Left renal pelvis (tissue), 4 donors: ENCODE measurements at places on chromosomes 5 and 9. TPM values are rescaled to one million over a fixed set of nuclear protein-coding genes. Genes with fewer than 3 reads are reported as not detected.

DNA sequence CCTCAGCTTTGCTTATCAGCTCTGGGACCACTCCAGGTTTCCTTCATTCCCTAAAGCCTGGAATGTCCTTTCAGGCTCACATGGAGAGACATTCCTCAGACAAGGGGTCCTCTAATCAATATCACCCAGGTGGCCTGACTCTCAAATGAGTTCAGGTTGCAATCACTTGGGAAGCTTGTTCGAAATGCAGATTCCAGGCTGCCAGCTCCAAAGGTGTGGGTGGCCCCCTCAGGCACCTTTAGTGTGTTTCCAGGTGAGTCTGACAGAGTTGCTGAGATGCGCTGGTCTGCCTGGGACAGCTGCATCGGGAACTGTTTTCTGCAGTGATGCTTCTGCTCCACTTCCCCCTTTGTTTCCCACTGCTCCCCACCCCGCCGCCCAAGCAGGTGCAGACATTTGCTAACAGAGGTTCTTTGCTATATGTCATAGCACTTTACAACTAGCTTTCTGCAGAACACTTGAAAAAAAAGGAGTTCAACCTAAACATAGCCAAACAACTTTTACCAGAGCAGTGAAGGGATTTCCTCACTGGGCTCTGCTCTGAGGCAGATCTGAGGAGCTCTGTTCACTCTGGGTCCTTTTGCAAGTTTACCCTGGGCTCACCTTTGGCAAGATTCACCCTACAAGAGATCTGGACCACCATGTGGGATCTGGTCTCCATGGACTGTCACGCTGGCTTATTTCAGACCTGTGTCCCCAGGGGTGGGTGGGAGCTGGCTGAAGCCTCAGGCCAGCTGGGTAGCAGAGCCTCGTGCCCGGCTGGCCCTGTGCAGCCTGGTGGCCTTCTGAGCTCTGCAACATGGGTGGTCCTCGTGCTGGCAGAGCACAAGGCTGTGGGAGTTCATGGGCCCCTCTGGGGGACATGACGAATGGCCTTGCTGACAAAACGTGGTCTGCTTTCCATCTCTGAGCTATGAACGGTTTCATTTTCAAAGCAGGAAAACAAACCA lies 539.6 kb downstream of the CCDC171 start:
- DNase-seq = no peak

DNA sequence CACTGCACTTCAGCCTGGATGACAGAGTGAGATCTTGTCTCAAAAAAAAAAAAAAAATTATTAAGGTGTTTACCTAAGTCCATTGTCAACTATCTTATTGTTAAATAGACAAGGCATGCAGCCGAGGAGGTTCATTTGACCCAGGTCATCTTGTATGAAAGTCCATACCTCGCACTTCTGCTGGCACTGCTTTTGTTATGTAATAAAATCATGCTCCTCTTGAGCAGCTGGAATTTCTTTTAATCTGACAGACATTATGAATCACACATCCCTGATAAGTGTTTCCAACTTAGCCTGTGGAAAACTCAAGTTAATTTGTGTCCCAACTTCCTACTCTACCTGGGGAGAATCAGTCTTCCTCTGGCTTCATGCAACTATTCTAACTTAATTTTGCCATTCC lies 315.6 kb upstream of the KLF4 start:
- DNase-seq = no peak

CDH10 gene
- polyA plus RNA-seq = 2.8 TPM

F2RL2 gene
- polyA plus RNA-seq = 0.49 TPM

GRCh38 chr5:139880416-139881142 lies 85.0 kb downstream of the PSD2 start:
- DNase-seq = no peak

ABLIM3 gene
- polyA plus RNA-seq = 7.6 TPM

- DNase-seq = no peak
Observed at GRCh38 chr5:103475629-103476240, 86.9 kb downstream of the NUDT12 start.

DNA sequence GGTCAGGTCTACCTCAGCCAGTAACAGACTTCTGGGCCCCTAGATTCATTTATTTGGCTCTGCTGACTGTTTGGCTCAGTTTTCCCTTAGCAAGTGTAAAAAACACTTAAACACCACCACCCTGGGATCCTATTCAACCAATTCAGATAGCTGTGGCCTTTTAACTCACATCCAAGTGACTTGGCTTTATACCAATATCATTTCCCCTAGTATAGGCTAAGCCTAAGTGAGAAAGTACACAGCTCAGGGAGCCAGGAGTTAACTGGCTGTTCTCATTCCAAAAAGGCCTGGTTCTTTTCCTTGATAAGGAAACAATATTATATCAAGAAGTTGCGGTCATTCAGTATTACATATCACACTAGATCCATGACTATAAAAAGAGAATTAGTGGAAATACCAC lies 163.5 kb downstream of the ARL15 start:
- no peak for DNase-seq

ANGPTL2 gene
- 12.4 TPM for polyA plus RNA-seq

DNA sequence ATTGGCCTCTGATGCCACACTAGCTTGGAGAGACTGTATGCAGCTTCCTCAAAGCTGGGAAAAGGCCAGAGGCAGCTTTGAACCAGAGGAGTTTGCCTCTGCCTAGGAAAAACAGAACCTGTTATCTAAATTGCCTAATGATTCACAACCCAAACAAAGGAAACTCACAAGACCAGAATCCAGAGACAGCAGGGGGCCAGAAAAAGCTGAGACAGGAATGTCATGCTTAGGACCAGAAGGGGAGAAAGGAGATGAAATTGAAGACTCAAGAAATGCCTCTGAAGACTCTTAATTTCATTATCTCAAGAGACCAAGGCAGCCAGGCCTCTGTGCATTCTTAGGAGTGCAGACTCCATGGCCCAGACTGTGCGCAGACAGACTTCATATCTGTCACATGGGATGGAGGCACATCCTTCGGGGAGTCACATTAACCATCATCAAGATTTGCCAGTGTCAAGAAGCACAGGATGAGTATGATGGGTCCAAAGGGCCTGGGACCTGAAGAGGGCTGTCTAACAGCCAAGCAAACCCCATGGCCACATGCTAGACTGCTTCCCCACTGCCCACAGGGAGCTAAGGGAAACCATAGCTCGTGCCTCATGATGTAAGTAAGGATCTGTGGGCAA lies 57.3 kb downstream of the ARSB start:
- no peak for DNase-seq

DNA sequence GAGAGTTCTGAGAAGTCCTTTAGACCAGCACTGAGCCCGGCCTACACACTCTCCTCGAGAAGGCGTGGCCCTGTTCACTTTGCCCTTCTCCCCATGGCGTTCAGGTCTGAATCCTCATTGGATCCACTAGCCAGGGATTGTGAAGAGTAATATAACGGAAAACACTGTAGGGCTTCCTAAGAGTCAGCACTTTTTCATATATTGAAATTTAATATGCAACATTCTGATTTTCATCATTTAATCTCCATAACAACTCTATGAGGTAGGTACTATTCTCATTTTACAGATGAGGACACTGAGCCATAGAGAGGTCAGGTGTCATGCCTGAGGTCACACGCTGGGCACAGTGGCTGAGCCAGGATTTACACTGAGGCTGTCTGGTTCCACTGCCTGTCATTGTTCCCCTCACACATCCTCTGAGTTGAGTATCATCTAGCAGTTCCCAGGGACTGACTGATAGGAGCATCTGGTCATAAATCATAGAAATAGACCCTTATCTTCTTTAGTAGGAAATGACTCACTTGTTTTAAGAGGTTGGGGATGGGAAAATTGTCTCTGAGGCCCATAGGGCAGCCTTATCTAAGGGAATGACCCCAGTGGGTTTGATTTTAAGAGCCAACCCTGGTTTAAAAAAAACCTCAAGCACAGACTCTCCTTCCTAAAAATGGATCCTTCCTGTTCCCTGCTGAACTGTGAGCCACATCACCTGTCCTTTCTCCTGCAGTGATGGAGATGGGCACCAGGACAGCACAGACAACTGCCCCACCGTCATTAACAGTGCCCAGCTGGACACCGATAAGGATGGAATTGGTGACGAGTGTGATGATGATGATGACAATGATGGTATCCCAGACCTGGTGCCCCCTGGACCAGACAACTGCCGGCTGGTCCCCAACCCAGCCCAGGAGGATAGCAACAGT lies 41.2 kb downstream of the THBS4 start:
- DNase-seq = no peak

PCDH12 gene
- polyA plus RNA-seq = 14.1 TPM

DNA sequence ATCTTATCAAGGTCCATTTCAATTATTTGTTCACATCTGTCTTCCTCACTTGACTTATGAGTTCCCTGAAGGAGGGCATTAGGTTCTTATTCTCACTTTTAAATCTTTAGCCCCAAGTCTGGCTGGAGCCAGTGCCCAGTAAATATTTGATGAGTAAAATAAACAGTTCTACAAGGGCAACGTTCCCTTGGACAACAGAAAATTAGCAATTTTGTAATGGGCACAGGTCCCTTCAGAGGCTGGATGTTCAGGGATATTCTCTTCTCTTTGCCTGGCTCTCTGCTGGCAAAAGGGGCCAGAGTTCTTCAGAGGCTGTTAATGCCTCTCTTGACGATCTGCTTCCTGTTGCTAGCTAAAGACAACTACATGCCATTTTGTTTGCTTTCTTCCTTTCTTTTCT lies 149.7 kb downstream of the SEMA6A start:
- no peak for DNase-seq

- DNase-seq = no peak
Observed at GRCh38 chr9:97853844-97854695, 1.0 kb downstream of the FOXE1 start.

DNA sequence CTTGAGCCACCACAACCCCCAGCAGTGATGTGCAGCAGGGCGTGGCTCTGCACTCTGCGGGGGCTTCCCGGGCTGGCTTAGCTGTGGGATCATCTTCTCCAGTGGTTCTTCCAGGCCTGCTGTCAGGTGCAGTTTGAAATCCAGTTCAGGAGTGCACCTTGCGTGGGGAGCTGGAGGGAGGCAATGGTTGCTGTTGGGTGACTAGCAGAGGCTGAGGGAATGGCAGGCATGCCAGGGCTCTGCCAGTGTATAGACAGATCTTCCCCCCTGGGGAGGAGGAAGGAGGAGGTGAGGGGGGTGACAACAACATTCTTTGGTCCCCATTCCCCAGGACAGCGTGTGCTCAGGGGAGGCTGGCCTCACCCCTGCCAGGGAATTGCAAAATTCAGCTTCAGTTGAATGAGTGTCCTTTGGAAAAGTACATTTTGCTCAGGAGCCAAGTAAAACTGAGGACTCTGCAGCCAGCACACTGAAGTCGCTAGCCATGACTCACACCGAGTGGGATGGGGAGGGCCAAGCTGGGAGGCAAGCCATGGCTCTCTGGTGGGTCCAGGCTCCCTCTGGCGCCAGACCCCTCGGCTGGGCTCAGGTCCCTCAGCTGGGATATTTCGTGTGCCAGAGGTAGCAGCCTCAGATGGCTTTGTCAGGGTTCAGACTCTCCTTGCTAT lies 35.0 kb downstream of the ERGIC1 start:
- no peak for DNase-seq

DNA sequence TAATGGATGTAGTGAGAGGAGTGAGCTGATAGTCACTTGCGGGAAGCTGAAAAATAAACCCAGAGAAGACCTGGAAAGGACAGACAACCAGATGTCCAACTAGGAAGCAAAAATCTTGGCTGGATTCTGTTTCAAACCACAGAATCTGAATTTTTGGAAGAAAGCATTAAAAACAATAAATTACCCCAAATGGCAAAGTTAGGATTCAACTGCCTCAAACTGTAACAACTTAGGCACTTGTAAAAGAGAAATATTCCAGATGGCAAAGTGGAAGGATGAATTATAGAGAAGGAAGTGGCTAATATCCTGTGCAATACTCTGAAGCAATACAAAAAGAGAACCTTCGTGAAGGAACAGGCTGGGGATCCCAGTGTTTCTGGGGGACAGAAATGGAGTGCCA lies 46.8 kb upstream of the SLIT3 start:
- peak; percentile 31 for DNase-seq

GRCh38 chr9:125532412-125532811 lies 174.6 kb downstream of the MAPKAP1 start:
- DNase-seq = no peak

GRCh38 chr5:132877938-132878337 lies 4.5 kb downstream of the LEAP2 start:
- no peak for DNase-seq
